Astrocyte of the spinal cord (primary cell): ENCODE measurements at places on chromosomes 4 and X.

- DNase-seq = no peak
Measured at GRCh38 chrX:9429767-9430166, 35.1 kb upstream of the TBL1X start.

GRCh38 chr4:174699654-174700053, 129.4 kb downstream of the GLRA3 start:
- no peak for DNase-seq

DNA sequence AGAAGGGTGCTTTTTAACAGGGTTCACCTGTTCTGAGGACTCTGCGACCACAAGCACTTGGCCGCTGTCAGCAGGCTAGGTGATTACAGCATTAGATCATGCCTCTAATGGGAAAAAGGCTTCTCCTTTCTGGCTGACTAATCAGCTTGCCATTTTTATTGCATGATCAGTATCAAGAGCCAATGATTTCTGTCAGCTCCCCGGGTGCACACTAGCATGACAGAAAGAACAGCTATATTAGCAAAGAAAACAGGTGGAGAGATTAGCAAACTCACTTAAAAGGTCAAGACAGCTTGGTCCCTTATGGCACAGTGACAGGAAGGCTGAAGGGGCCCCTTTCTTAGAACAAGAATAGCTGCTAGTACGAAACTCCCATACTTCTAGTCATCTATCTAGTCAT, 170.0 kb downstream of the SMIM20 start:
- DNase-seq = peak; percentile 89

DNA sequence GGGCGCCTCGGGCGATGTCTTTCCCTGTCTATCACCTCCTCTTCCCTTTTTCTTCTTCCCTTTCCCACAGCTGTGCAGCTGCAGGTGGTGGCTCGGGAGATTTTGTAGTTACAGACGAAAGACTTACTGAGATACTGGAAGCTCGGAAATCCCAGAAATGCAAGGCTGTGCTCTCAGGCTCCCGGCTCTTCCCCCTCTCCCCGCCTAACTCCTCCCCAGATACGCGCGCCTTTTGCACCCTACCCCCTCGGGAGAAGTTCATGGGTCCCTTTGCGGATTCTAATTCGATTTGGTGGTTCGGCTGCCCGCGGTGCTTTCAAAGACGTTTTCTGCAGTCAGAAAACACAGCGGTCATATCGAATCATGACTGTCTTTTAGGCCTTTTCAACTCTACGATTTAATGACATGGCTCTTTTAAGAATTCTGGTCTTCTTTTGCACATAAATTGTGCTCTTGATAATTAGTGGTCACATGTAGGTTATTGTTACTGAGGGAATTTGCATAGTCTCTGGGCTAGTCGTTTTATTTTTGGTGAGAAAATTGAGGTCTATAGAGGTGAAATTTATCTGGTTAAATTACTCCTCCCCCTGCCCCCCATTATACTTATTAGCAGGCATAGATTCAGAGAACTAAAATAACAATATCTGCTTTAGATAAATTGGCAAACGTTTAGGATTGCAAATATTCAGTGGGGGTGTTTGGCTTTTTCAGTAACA, 1.6 kb downstream of the SEPTIN11 start:
- peak; percentile 57 for DNase-seq

DNA sequence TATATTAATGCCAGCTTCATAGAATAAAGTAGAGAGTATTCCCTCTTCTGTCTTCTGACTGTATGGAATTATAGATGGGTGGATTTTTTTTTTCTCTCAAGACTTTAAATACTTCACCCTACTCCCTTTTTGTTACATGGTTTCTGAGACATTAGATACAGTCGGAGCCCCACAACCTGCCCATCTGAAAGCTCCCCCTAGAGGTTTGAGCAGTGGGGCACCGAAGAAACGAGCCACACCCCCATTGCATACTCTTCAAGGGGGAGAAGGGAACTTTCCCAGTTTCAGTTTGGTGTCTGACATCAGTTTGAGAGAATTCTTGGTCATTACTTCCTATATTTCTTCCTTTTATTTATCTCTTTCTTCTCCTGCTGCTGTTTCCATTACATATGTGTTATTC, 437.6 kb upstream of the AGA start:
- no peak for DNase-seq

- no peak for DNase-seq
Measured at GRCh38 chr4:152289941-152290340, 246.0 kb downstream of the FBXW7 start.

- peak; percentile 6 for DNase-seq
Measured at GRCh38 chrX:40663880-40664630, 16.7 kb upstream of the CXorf38 start.

- DNase-seq = peak; percentile 55
Measured at GRCh38 chrX:30735839-30736238, 82.6 kb downstream of the GK start.

- no peak for DNase-seq
Measured at GRCh38 chrX:115399306-115399705, 109.8 kb downstream of the LUZP4 start.

DNA sequence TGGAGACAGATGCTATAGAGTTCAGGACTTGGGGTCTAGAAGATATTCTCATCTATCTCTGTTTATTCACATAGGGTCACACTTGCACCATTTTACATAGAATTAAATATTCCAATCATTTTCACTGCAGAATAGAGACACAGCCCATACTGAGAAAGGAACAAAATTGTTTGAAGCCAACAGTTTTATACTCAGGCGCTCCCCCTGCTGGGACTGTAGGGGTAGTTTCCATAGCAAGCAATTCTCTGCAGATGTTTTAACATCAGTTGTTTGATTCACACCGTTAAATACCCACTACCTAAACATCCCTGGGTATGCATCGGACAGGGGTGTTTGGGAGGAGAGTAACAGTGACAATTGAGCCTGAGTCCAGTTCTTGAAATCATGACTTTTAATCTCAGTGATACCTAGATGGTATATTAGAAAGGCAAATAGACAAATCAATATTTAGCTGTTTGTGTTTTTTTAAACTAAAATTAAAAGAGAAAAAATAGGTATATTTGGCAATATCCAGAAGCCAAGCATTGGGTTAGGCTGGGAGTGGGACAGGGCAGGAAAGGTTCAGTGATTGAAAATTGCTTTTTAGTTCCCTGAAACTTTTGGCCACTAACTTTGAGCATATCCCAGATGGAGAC, 33.8 kb downstream of the LONRF3 start:
- DNase-seq = peak; percentile 23

DNA sequence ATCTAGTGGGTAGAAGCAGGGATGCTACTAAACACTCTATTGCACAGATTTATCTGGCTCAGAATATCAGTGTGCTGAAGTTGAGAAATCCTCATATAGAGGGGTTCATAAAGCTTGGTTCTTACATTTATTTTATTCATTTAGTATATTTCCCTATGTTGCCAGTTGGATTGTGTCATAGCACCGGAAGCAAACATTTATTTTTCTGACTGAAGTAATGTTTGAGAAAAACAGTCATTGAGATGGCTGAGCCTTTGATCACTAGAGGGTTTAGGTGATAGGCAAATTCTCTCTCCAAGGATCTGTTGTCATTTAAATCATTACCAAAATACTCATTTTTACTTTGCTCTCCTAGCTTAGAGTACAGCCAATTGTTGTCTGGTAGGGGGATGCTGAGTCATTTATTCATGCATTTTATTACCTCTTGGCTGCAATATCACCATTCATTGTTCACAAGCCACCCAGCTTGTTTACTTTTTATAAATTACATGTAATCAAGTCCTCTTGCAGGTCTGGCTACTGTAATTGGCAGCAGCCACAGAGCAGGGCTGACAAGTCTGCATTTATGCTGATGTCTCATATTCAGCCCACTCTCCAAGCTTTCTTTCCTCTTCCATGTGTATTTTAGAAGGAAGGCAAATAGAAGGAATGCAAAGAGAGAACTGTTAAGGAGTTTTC, 15.2 kb downstream of the GAB1 start:
- DNase-seq = peak; percentile 24

DNA sequence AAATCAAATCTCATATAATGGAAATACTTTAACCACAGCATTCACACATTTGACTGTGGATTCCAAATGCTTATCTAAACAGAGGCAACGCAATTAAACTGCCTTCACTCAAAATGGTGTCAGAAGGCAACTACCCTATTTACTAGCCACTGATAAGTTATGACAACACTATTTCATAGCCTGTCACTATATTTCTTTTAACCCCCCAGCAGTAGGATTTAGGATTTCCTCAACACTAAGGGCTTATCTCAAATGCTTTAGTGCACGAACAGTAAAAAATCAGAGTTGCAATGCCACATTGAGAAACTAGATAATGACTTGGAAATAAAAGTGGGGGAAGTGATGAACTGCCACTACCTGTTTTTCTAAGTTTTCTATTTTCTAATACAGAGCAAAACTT, 66.7 kb downstream of the DHX15 start:
- DNase-seq = no peak

DNA sequence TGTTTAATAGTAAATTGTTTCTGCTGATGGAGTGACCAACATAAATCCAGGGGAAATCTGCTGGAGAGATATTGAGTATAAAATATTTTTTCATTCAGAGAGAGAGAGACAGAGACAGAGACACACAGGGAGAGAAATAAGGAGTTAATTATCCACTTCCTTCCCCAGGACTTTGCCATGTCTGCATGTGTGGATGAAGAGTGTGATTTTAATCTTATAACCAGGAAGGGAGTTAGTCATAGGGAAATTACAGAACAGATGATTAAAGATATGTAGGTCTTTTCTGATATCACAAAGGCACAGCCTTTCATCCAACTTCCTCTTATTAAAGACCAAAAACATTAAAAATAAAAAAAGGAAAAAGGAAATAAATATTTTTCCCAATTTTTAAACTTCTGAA, 526.3 kb downstream of the SPRY1 start:
- DNase-seq = no peak

DNA sequence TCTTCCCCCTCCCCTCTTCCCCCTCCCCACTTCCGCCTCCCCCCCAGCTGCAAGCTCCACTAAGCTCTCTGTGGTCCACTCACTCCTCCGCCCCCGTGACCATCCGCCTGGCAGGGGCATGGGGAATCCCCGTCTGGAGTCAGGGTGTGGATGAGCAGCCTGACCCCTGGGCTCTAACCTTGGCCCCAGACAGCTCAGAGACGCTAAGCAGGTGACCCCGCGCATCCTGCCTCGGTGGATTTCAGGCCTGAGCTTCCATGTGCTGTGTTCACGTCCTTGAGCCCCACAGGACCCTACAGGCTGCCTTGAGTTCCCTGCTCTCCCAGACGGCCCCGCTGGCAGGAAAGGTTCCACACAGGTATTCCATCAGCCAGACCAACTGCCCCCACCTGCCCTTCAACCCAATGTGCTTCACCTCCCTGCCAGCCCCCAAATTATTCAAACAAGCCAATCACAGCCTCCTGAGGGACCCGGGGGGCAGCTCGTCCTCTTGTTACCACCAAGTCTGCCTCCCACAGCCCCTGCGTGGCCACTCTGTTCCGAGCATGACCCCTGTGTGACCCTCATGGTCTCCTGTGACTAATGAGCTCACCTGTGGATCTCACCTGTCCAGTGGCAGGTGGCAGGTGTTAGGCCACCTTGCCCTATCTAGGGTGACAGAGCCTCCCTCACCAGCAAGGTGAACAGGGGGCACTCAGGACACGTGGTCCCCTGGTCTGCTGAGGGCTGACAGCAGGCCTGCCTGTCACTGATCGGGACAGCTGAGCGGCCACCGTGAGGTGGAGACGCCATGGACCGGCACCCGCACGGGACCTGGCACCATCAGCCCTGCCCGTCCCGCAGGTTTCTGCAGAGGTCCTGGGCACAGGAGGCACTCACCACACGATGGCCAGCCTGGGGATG, 73.2 kb upstream of the MXD4 start:
- no peak for DNase-seq

- DNase-seq = peak; percentile 66
Measured at GRCh38 chr4:185874516-185875230, 62.7 kb upstream of the SORBS2 start.

DNA sequence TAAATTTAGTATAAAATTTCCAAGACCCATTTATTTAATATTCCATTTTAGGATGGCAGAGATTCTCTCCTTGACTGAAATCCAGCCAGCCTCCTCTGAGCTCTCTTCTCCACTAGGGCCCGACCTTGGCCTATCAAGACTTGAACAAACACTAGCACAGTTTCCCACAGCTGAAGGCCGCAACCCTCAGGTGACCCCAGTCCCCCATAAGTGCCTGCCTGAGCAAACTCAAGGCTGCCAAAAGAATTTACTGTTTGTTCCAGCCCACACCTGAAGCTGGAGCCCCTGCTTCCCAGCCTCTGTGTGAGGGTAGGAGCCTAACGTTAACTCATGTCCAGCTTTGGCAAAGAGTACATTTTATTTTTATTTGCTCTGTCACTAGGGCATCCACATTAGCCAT, 629.0 kb upstream of the ZFP42 start:
- no peak for DNase-seq

- peak; percentile 47 for DNase-seq
Measured at GRCh38 chr4:65653740-65654361, 16.4 kb downstream of the EPHA5 start.

DNA sequence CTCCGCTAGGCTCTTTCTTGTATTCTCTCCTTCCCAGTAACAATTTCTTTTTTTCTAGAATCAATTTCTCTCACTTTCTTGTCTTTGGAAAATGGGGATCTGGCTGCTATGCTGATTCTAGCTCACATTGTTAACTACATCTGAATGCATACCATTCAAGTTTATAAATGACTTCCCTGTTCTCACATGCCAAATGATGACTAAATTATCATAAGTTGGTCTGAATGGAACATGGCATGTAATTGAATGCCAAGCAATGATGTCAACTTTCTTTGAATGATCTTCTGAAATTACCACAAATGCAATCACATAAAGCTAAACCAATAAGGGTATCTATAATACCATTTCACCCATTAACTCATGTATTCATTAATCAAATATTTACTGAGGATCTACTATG, 2.7 kb upstream of the ITM2A start:
- no peak for DNase-seq

- peak; percentile 90 for DNase-seq
Measured at GRCh38 chr4:169270810-169271691, at the start of gene SH3RF1. SH3RF1 (minus strand) TSS chr4:169270956; CDS start chr4:169269212, 1,744 bp downstream.

- DNase-seq = no peak
Measured at GRCh38 chr4:150006197-150006596, 72.0 kb upstream of the DCLK2 start.

DNA sequence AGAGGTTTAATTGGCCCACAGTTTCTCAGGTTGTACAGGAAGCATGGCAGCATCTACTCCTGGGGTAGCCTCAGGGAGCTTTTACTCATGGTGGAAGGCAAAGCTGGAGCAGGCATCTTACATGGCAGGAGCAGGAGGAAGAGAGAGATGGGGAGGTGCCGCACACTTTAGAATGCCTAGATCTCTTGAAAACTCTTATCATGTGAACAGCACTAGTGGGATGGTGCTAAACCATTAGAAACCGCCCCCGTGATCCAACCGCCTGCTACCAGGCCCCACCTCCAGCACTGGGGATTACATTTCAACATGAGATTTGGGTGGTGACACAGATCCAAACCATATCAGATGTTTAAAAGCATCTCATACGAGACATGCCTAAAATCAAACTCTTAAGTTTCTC, 41.6 kb upstream of the SCOC start:
- DNase-seq = no peak

GRCh38 chrX:130170752-130171445, 863 bp upstream of the RAB33A start:
- no peak for DNase-seq
